ENCODE measurements at places on chromosomes 2 and 18.
A peak's percentile ranks its signal among the peaks of the same experiment; 100 is the strongest.

DNA sequence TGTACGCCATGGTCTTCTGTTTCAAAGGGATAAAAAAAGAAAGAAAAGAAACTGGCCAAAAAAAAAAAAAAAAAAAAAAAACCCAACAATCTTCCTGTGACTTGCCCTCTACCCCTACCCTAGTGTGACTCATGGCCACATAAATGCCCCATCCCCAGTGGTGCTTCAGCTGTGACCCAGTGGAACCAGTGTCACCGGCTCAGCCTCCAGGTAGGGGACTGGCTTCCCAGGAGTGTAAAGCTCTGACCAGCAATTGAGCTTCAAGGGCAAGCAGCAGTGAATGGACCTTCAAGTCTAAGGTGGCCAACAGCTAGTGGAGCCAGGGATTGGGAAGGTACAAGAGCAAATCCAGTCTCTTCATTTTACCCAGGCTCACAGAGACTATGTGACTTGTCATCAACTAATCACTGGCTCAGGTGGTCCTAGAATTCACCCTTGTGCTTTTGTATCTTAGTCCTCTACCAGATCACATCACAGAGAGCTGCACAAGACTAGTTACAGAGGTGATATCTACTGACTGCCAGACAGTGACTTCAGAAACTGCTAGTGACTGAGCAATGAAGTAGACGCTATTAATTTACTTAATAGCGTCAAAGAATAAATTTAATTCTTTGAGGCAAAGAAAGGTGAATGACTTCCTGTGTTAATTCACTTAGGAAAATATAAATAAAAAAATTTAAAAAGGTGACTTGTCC is 1.3 kb upstream of the TGFBRAP1 start:
- DNase-seq = no peak

DNA sequence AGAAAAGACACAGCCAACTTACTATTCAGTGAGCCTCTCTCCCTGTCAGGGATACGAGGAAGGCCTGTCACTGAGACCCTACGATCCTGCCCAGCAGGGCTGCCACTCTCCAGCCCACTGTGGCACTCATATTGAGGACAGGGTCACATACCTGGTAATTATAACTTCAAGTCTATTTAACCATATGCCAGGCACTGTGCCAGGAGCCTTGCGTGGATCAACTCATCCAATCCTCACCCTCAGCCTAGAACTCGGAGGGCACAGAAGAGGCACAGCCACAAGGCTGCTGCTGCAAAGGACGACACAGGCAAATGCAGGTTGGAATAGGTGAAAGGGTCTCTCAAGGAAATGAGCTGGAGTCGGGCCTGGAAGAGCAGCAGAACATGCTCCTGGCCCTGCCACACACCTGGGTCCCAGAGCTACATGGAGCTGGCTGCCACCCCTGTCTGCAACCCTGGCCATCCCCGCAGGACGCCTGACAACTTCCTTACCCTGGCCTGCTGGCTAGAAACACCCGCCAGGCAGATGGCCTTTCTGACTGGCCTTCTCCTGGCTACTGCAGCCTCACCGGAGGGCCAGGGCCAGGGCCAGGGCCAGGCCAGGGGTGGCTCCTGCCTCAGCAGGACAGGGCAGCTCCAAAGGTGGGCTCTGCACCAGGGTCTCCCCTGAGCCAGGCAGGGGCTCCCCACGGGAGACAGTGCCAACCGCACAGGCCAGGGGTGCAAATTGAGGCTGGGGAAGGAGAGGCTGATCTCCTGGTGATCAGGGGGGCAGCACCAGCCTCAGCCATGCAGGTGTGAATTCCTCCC is 32.1 kb upstream of the SLC66A3 start:
- no peak for DNase-seq

DNA sequence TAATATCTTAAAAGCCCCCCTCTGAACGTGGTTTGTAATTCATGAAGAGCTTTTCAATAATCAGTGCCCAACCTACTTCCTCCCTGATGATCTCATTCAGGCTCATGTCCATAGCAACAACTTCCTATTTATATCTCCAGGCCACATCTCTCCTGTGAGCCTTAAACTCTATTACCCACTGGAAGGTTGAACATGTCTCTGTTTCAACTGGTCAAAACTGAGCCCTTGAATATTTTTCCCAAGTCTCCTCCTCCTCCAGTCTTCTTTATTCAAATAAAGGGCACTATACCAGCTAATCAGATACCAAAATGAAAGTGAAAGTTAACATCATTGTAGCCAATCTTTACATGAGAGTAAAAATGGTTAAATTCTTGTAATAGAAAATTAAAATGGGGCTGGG is 63.7 kb upstream of the ITGA4 start:
- DNase-seq = peak; percentile 71

DNA sequence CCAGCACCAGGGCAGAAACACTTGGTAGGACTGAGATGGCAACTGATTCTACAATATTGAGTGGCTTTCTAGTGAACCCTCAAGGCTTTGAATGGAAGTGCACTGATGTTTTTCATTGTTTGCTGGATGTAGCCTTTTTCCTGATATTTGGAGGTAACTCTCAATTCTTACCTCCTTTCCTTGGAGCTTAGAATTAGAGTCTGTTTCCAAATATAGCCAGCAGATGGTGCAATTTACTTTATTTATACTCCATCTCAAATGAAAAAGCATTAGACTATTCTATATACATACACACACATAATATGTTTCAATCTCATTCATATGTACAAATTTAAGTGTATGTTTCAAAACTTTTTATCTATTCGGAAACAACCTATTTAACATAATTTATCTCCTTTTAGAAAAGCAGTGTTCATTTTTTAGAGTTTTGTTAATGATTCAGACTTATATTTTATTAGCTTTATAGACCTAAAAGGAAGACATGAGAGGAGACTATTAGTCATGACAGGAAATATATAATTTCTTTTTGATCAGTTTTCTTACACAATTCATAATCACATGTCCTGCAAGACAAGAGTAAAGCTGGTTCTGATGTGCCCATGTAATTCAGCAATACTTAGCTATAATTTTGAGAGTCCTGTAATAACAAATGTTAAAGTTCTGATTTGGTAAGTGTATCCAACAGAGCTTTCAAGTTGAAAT is 124.8 kb downstream of the NUP35 start:
- DNase-seq = peak; percentile 23

DNA sequence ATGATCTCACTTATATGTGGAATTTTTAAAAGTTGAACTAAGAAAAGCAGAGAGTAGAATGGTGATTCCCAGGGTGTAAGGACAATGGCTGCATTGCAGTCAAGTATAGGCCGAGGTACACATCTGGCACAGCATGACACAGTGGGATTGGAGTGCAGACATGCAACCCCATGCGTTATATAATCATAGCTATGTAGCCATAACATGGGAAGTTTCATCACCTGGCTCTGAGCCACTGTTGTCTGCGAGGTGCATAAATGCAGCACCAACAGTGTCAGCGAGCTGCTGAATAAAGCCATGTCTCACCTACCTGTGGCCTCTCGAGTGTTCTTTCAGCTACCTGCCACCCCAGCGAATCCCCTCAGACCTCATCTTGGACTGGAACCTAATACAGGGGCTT is 61.7 kb downstream of the CDC42EP3 start:
- no peak for DNase-seq

DNA sequence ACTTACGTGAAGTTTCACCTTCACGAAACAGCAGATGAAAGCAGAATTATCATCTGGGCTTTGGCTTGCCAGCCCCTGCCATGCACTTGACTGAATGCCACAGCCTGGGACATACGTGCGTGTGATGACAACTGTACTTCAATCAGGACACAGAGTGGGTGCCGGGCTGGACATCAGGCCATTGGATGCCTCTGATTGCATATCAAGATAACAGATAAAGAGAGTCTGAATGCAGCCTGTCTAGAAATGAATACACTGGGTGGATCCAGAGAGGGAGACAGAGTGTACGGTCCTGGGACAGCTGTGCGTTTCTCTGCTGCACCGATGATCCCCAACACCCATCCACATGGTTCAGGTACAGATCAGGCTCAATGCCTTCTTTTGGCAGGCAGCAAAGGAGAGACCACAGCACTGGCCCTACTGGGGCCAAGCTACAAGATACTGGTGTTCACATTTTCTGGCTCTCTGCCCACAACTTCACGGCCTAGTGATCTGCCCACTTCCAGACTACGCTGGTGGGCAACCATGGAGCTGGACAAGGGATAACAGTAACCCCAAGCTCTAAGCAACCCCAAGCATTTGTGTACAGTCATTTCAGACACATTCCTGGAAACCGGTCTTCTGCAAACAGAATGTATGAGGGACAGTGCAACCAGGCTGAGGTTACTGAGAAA is 35.6 kb downstream of the FBLN7 start:
- DNase-seq = no peak

- DNase-seq = no peak
These were observed 48.2 kb downstream of the CABYR start for GRCh38 chr18:24187049-24187448.
